ENCODE measurements at places on chromosomes 12 and 14. TPM values are rescaled to one million over a fixed set of nuclear protein-coding genes. Genes with fewer than 3 reads are reported as not detected.

The DRAM1 gene
- 1.8 TPM for polyA plus RNA-seq

The SCAF11 gene
- polyA plus RNA-seq: 93.5 TPM

The KRT1 gene
- polyA plus RNA-seq: 0.31 TPM

The TAS2R8 gene
- polyA plus RNA-seq: not detected

DNA sequence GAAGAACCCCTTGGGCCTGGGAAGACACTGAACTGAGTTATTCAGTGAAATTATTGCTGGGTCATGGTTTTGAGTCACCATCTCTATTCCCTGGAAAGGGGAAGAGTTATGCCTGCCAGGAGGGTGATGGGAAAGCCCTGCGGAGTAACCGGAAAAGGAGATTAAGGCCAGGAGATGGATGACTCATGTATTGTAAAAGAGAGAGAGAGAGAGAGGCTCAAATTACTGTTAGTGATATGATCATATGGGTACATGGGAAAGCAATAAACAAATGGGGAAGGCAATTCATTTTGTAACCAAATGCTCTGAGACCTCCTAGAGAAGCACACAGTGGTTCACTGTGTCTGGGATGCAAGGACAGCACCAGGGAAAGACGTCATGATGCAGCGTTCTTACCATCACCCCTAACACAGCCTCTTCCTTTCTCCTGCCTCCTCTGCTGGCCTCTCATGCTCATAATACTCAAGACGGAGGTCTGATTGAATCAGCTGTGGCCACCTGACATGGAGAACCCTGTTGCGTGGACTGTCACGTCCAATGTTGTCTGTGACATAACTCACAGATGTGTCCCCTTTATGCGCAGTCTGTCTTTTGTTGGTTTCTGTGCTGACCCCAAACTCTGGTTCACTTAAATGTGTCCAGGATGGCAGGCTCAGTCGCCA, 243.7 kb downstream of the TMEM132D start:
- H3K4me3 ChIP-seq: no peak overlapping the region
- DNase-seq: no peak
- H3K36me3 ChIP-seq: no peaks in the 10 kb centered on the region
- no peaks in the 10 kb centered on the region for H3K27me3 ChIP-seq

- H3K27ac ChIP-seq: no peak overlapping the region
- peaks cover 2% of the 10 kb centered on the region for H3K4me1 ChIP-seq
- no peak for DNase-seq
- H3K4me3 ChIP-seq: no peak overlapping the region
- peaks cover 9% of the 10 kb centered on the region for H3K27me3 ChIP-seq
These were observed 33.6 kb upstream of the CRY1 start for GRCh38 chr12:107126796-107127481.

DNA sequence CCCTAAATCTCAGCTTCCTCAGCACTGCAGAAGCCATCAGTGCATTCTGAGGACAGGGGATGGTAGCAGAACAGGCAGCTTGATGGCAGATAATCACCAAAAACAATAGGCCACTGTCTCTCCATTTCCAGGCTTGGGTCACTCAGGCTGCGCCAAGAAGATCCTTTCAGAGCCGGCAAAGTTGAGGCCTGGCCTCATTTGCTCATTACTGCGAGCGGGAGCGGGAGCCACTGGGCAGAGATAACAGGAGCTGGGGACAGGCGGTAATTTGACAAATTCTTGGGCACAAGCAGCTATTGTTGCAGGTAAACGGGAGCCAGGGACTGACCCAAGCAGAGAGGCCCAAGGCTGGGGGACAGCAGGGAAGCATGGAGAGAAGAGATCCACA, 2.1 kb downstream of the MSI1 start:
- peaks cover 10% of the 10 kb centered on the region for H3K36me3 ChIP-seq
- no peak overlapping the region for H3K27ac ChIP-seq
- H3K4me1 ChIP-seq: peaks cover 23% of the 10 kb centered on the region
- peaks cover 82% of the 10 kb centered on the region for H3K27me3 ChIP-seq
- peak overlapping the region; percentile 45 for H3K4me3 ChIP-seq
- DNase-seq: no peak

DNA sequence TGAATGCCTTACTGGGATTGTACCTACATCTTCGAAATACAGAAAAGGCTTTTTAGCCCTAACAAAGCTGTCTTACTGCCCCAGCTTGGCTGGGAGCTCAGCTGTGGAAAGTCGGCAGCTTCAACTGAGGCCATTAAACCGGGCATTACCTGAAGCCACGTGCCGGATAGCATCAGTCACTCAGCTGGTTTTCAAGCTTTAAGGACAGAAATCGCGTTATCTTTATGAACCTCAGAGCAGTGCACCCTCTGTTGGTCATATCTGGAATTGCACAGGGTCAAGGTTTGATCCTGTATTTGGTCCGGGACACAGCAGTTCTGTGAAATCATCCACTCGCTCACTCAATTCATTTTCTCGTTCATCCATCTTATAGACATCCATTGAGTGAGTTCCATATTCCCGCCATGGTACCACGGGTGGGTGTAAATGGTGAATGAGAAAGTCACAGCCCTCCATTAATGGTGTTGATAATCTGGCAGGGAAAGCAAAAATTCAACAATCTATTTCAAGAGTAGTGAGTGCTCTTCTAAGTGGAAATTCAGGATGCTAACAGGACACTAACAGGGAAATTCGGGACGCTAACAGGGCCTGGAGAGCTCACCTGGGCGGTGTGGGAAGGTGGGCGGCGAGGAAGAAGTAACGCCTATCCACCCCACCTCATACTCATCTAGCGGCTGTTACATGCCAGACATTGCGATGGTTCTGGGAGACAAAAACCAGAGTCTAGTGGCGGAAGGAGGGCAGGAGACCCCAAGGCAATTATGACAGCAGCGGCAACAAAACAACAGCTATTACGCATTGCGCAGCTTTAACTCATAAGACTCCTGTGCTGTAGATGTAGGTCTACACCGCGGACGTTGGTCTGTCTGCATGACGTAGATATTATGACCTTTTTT, 60.6 kb upstream of the TCL1A start:
- no peaks in the 10 kb centered on the region for H3K36me3 ChIP-seq
- no peak overlapping the region for H3K27ac ChIP-seq
- H3K4me1 ChIP-seq: peaks cover 8% of the 10 kb centered on the region
- H3K4me3 ChIP-seq: no peak overlapping the region

DNA sequence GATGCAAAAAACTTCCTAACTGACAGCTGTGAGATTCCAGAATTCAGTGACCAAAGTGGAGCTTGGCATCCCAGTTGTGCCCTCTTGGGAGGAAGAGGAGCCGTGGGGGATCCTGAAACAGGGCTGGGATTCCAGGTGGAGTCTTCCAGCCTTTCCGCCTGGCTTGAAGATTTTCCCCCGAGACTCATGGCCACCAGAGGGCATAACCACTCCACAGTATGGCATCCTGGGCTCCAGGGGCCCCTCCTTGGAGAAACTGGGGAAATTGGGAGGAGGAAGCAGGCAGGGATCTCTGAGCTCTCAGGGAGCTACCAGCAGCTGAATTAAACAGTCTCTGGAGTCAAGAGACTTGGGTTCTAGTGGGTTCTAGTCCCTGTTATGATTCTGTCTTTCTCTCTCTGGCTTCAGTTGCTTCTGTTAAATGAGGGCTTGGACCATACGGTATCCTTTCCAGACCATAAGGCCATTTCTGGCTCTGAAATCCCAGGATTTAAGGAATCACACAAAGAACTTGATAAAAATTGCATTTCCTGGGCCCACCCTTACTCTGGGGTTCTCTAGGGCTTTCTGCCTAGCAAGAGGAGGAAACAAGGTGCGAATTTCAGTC, 2.6 kb upstream of the TAMALIN start:
- H3K4me1 ChIP-seq: peaks cover 31% of the 10 kb centered on the region
- no peaks in the 10 kb centered on the region for H3K27me3 ChIP-seq
- no peak for DNase-seq
- no peak overlapping the region for H3K27ac ChIP-seq
- H3K36me3 ChIP-seq: no peaks in the 10 kb centered on the region
- no peak overlapping the region for H3K4me3 ChIP-seq

DNA sequence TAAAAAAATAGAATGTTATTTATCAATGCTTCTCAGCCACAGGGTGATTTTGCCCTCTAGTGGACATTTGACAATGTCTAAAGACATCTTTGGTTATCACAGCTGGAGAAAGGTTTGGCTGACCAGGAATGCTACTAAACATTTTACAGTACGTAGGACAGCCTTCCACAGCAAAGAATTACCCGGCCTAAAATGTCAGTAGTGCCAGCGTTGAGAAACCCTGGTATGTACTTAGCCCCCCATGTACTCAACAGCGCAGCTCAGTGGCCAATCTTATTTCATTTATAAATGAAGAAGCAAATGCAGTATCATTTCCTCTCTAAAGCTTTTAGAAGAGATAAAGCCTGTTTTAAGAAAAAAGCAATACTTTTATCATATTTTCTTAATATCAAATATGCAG, 5.8 kb downstream of the MARK3 start:
- peaks cover 6% of the 10 kb centered on the region for H3K36me3 ChIP-seq
- H3K4me1 ChIP-seq: peaks cover 85% of the 10 kb centered on the region
- DNase-seq: peak; percentile 62
- H3K4me3 ChIP-seq: no peak overlapping the region
- peak overlapping the region; percentile 84 for H3K27ac ChIP-seq

DNA sequence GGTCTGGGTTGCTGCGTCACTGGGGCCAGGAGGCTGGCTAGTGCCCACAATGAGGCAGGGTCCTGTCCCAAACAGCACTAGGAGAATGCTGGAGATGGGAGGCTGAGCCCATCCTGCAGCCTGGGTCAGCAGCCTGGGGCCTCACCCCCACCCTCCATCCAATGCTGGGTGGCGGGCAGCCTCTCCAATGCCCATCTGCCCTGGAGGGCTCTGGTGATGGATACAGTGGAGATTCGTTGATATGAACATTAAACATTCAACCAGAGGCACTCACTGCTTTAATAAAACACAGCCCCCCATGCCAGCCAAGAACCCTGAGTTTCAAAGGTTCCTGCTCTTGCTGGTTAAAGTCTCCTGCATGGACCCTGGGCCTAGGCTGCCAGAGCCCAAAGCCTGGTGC, 19.5 kb upstream of the HHIPL1 start:
- peaks cover 62% of the 10 kb centered on the region for H3K27me3 ChIP-seq
- no peaks in the 10 kb centered on the region for H3K36me3 ChIP-seq
- no peak overlapping the region for H3K27ac ChIP-seq
- peaks cover 2% of the 10 kb centered on the region for H3K4me1 ChIP-seq
- no peak overlapping the region for H3K4me3 ChIP-seq
- no peak for DNase-seq

GRCh38 chr14:26841920-26842741, 244.3 kb upstream of the NOVA1 start:
- no peak for DNase-seq
- no peaks in the 10 kb centered on the region for H3K4me1 ChIP-seq
- H3K27ac ChIP-seq: no peak overlapping the region
- no peak overlapping the region for H3K4me3 ChIP-seq

DNA sequence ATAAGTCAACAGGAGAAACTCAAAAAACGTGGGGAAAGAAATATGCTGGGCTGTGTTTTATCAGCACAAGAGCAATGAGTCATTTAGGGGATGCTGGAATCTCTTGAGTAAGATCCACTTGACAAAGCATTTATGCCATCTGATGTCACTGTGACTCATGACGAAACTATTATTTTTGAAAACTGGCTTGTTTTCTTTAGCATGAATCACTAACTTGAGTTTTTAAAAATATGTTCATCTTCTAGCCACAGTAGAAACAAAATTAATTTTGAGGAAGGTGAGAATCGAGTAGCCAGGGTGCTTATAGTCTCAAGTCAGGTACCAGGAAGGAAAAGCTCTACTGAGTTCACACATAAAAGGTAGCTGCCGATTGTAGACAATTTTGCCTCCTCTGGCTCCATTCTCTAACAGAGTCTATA, 456.2 kb upstream of the MGAT4C start:
- H3K36me3 ChIP-seq: no peaks in the 10 kb centered on the region
- H3K27me3 ChIP-seq: no peaks in the 10 kb centered on the region
- no peak overlapping the region for H3K27ac ChIP-seq

GRCh38 chr12:72406111-72406510, 133.9 kb downstream of the TRHDE start:
- H3K4me3 ChIP-seq: no peak overlapping the region
- DNase-seq: no peak
- no peak overlapping the region for H3K27ac ChIP-seq
- no peaks in the 10 kb centered on the region for H3K4me1 ChIP-seq
- H3K27me3 ChIP-seq: no peaks in the 10 kb centered on the region
- no peaks in the 10 kb centered on the region for H3K36me3 ChIP-seq

Measured in naive thymus-derived CD8-positive, alpha-beta T cell (primary cell).